NCI-H226 (cell line): ENCODE measurements at places on chromosomes 1 and 21.
A peak's percentile ranks its signal among the peaks of the same experiment; 100 is the strongest.

GRCh38 chr1:181601186-181601950 lies 118.1 kb downstream of the CACNA1E start:
- DNase-seq: no peak

DNA sequence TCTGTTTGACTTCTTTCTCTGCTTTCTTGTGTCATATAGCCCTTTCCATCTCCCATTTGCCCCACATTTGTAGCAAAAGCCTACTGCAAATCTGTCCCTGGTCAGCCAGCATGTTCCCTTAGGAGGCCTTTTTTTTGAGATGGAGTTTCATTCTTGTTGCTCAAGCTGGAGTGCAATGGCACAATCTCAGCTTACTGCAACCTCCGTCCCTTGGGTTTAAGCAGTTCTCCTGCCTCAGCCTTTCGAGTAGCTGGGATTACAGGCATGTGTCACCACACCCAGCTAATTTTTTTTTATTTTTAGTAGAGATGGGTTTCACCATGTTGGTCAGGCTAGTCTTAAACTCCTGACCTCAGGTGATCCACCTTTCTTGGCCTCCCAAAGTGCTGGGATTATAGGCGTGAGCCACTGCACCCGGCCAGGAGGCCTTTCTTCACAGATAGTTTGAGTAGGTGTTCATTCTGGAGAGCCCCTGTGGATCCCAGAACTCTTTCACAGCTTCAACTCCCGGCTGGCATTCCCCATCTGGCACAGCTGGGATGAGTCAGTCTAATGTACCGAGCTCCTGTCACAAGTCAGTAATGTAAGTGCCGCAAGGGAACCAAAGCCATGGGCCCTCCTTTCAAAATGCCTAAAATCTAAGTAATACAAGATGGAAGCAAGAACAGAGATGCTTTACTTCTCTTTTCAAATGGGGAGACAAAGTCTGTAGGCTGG lies 9.4 kb upstream of the NHLH1 start:
- no peak for DNase-seq

DNA sequence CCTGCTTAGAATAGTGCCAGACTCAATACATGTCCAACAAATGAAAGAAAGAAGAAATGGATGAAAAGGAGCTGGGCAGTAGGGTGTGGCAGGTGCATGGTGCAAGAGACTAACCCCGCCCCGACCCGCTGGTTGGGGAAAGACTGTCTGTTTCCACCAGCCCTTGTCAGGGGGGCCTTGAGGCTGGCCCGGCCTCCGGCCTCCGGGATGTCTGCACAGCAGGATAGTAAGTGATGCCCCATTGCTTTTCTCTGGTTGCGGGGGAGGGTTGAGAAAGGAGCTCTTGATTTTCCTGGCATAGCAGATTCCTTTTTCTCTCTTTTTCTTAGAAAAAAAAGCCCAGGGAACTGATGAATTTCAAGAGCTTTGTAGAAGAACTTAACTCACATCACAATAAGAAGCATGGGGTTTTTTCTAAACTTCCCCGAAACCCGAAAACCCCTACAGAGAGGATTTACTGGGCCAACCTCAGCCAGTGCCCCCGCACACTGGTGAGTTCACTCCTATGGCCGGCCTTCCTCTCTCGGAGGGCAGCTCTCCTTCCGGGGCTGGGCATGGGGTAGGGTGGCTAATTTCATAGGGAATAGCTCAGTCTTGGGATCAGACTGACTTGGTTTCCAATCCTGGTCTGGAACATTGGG lies 12.5 kb upstream of the TTC22 start:
- DNase-seq: no peak

DNA sequence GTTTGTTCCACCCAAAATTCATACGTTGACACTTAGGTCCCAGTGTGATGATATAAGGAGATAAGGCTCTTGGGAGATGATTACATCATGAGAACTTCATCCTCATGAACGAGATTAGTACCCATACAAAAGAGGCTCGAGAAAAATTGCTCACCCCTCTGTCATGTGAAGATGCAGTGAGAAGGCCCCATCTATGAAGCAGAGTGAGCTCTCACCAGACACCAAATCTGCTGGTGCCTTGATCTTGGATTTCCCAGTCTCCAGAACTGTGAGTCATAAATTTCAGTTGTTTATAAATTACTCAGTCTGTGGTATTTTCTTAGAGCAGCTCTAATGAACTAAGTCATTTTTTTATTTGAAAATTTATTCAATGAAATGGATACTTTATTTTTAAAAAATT lies 42.6 kb upstream of the USP25 start:
- DNase-seq: peak; percentile 9

- DNase-seq: no peak
These were observed 23.0 kb downstream of the LRRC3 start for GRCh38 chr21:44478124-44478800.

- no peak for DNase-seq
These were observed 84.3 kb upstream of the ARHGAP29 start for GRCh38 chr1:94321662-94322061.

- no peak for DNase-seq
These were observed 3.4 kb upstream of the LEFTY2 start for GRCh38 chr1:225944387-225944786.

- no peak for DNase-seq
These were observed 29.2 kb upstream of the TSNAX start for GRCh38 chr1:231499148-231499763.
